ENCODE measurements at places on chromosomes 11 and 22.
A peak's percentile ranks its signal among the peaks of the same experiment; 100 is the strongest.

DNA sequence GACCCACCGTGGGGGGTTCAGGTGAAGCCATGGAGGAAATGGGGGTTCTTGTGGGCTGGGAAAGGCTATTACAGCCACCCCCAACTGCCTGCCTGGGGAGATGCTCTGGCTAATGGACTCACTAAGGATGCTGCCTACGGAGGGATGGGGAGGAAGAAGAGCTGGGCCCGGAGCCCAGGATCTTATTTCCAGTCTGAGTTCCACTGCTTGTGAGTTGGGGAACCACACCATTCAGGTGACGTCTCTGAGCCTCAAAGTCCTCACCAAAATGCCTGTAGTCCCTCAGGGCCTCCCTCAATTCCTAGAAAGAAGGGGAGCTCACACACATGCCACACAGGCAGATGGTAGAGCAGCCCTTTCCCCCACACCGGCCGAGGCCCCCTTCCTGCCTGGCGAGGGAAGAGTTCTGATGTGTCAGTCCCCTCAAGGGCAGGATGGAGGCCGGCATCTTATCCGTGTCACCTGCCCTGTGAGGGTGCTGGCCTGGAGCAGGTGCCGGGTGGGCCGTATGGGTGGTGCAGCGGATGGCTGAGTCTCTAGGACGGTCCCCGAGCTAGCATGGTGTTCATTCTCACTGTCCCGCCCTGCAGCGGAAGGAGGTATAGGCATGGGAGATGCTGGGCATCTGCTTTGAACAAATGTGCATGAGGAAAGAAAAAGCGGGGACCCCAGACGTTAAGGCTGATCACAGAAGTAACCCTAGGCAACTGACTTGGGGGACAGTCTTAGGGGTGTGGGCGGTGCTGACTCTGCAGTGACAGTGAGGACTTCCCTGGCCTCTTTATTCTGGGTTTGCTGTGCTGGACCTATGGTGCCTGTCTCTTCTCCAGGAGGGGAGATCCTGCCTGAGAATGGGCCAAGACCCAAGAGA lies 15.7 kb downstream of the MRGPRF start:
- DNase-seq, result peak; percentile 35

GRCh38 chr11:80529726-80530125 lies 1088.9 kb upstream of the TENM4 start:
- no peak for DNase-seq

DNA sequence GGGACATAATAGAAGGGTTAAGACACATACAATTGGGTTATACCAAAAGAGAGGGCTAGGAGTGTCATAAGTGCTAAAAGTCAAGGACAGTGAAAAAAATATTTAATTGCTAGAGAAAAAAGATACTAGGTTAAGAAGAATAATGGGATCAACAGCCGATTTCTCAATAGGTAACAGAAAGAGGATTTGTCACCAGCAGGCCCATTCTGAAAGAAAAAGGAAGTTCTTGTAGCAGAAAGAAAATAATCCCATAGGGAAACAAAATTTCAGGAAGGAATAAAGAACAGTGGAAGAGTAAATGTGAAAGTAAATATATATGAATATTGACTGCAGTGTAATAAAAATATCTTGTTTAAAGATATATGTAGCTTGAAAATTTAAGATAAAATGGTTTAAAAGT lies 43.3 kb upstream of the ADORA2A start:
- no peak for DNase-seq

- no peak for DNase-seq
These were observed 44.7 kb upstream of the RTL6 start for GRCh38 chr22:44542561-44543222.

DNA sequence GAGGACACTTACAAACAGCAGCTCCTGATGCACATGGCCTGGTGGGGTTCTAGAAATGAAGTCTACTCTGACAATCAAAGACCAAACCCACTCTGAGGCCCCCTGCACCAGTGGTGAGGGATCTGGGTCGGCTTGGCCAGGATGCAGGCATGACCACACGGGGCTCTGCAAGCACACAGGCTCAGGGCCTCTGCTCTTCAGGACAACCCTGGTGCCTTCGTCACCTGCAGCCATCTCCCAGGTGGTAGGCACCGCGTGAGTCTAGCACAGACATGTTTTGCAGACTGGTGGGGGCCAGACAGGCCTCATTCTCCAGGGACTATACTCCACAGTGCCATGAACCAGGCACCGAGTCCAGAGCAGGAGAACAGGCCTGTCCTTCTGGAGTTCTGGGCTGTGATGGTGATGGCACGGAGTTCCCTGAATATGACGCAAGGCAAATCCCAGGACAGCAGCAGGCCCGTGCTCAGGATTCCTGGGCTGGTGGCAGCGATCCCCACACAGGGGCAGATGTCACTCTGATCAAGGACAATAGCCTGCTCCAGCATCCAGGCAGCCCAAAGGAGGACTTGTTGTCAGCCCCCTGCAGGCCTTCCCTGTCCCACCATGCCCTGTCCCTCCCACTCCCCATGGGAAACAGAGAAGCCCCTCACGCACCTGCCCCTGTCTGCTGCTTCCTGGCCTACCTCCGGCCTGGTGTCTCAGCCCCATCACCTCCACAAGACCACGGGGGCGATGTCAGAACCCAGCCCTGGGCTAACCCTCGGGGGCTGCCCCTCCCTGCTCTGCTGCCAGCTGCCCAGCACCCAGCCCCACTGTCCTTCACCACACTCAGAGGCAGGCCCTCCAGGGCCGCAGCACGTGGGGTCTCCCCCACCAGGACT lies 36.1 kb downstream of the GNB1L start:
- DNase-seq, result no peak

GRCh38 chr11:119065369-119065768 lies 2.2 kb upstream of the VPS11 start:
- no peak for DNase-seq

DNA sequence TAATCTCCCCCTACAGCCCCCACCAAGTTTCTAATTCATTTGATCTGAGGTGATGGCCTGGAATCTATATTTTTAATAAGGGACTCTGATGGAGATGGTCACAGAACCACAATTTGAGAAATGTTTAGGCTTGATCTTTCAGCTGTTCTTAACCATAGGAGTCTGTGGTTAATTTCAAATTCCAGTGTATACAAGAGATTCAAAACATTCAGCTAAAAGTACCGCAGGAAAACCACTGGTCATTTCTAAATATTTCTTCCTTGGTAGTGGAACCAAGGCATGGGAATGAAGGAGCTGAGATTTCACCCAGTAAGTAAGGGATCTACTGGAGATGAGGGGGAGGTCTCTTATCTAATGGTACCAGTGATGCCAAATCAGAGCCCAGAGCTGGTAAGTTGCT lies 18.3 kb upstream of the GALNT18 start:
- DNase-seq, result no peak

DNA sequence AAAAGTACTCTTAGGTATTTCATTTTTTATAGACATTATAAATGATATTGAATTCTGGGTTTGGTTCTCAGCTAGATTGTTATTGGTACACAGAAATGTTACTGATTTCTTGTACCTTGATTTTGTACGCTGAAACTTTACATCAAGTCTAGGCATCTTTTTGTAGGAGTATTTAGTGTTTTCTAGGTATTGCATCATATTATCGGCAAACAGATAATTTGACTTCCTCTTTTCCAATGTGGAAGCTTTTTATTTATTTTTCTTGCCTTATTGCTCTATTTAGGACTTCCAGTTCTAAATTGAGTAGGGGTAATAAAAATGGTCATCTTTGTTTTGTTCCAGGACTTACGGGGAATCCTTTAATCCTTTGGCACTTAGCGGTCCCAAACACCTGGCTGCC lies 676.6 kb upstream of the CCDC179 start:
- no peak for DNase-seq

GRCh38 chr11:130849215-130849568 lies 67.1 kb downstream of the SNX19 start:
- no peak for DNase-seq

DNA sequence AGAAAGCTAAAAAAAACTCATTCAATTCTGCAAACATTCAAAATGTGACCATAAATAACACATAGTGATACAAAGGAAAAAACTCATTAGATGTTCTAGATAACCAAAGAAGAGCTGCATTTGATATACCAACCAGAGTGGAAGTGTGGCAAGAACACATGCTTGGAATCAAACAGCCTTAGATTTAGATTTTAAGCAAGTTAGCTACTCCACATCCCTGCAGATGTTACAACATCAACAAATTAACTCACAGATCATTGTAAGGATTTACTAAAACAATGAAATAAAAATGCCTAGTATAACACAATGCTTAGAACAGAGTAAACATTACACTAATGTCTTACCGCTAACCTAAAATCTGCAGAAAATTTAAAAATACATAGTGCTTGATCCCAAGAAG lies 114.0 kb upstream of the AKIP1 start:
- no peak for DNase-seq

GRCh38 chr11:124446916-124447315 lies 1.4 kb upstream of the OR8B8 start:
- DNase-seq, result no peak

DNA sequence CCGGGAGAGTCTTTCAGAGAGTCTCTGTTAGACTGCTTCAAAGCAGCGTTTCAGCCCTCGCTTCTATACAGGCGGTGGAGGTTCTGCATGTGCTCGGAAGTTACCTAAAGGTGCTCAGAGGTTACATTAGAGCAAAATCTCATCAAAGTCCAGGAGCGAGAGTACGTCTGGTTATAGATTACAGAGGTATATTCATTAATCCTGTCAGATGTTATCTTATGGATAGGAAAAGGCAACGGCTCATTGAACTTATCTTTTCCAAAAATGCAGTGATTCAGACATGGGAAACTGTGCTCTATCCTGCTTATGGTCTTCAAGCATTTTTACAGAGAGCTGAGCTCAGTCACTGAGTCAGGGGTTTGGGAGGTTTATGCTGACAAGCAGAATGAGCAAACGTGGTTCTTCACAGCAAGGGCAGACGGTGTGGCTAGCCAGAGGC lies 9.1 kb upstream of the ZBED5 start:
- no peak for DNase-seq

DNA sequence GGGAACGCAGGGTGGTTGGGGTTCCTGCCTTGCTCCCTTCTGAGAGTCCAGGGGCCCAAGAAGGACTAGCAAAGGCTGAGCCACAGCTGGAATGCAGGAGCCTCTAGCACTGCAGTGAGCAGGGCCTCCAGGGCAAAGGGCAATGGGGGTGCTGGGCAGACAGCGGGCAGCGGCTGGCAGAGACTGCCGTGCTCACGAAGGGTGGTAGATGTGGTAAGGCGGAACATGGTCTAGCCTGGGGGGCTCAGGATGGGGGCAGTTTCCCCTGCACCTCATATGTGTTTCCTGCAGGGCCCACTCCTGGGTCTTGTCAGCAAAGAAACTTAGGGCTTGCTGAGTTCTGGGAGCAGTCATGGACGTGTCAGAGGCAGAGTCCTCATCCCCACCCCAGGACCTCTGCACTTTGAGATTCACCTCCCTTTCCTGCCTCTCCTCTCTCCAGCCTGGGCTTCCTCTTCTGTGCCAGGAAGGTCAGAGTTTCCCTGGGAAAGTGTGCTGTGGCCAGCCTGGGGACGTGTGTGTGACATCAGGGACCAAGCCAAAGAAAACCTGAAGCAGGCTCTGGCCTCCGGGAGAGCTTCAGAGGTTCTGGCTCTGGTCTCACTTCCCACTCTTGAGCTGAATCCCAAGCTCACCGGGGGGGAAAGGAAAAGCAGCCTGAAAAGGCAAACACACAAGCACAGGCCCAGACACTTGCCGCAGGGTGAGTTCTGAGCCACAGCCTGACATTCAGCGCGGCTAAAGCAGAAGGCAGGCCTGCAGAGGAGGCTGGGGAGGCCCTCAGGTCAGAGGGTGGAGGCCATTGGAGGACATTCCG lies 4.4 kb downstream of the MOGAT2 start:
- DNase-seq, result no peak
